Cardiac atrium fibroblast (primary cell): ENCODE measurements at places on chromosomes 5 and 9. TPM values are rescaled to one million over a fixed set of nuclear protein-coding genes. Genes with fewer than 3 reads are reported as not detected.

Gene SPRY4
- total RNA-seq = 42.0 and 63.2 TPM in 2 replicates

Gene CMYA5
- under 0.01 and 0.18 TPM in 2 replicates for total RNA-seq

Gene TMEM171
- total RNA-seq = 9.9 and 12.5 TPM in 2 replicates

Gene GDA
- total RNA-seq = not detected in 2 replicates

Gene GRXCR2
- total RNA-seq = not detected in 2 replicates

Gene HSD17B3
- total RNA-seq = not detected in 2 replicates

Gene ZNF618
- 4.4 and 4.5 TPM in 2 replicates for total RNA-seq

Gene CXCL14
- not detected in 2 replicates for total RNA-seq

Gene PRDM9
- not detected in 2 replicates for total RNA-seq

Gene PCDHAC1
- total RNA-seq = not detected in 2 replicates

Gene HAND1
- not detected in 2 replicates for total RNA-seq

Gene FBP1
- total RNA-seq = not detected in 2 replicates

Gene PCDHB11
- total RNA-seq = 0.18 and 0.65 TPM in 2 replicates

Gene GPR151
- total RNA-seq = not detected in 2 replicates

Gene SPATA6L
- total RNA-seq = 0.16 TPM in 1 of 2 replicates, not detected in the other

Gene PCDHGC5
- 0.54 and 0.65 TPM in 2 replicates for total RNA-seq

Gene CTXN3
- total RNA-seq = not detected in 2 replicates

Gene FAM200C
- 1.1 and 4.4 TPM in 2 replicates for total RNA-seq

Gene SYNPO
- total RNA-seq = 68.2 and 86.0 TPM in 2 replicates

Gene SLC27A4
- total RNA-seq = 14.3 and 22.0 TPM in 2 replicates

Gene NPR3
- total RNA-seq = 21.8 and 35.8 TPM in 2 replicates

Gene PTGER4
- 36.9 and 86.7 TPM in 2 replicates for total RNA-seq

Gene STPG3
- total RNA-seq = not detected in 2 replicates

Gene SLIT3
- 13.2 and 31.9 TPM in 2 replicates for total RNA-seq

Gene CAVIN4
- 0.18 TPM in 1 of 2 replicates, not detected in the other for total RNA-seq

Gene IFNA2
- not detected in 2 replicates for total RNA-seq

Gene PCDHB13
- total RNA-seq = 0.16 and 0.90 TPM in 2 replicates

Gene TAF11L10
- total RNA-seq = not detected in 2 replicates

Gene ADAMTS12
- 39.0 and 57.8 TPM in 2 replicates for total RNA-seq

Gene SPARC
- 3,183 and 3,236 TPM in 2 replicates for total RNA-seq

Gene MTMR12
- 13.4 and 19.0 TPM in 2 replicates for total RNA-seq

Gene DAB2IP
- 7.6 and 8.6 TPM in 2 replicates for total RNA-seq

Gene TMEM215
- total RNA-seq = not detected in 2 replicates

Gene GARIN3
- not detected in 2 replicates for total RNA-seq

Gene CD72
- 0.32 and 1.3 TPM in 2 replicates for total RNA-seq

Gene TLR4
- total RNA-seq = 28.2 and 29.8 TPM in 2 replicates

Gene BTNL9
- total RNA-seq = not detected in 2 replicates

Gene ZNF782
- 0.72 and 3.6 TPM in 2 replicates for total RNA-seq

Gene ACOT12
- 0.72 TPM in 1 of 2 replicates, not detected in the other for total RNA-seq

Gene LCN15
- total RNA-seq = not detected in 2 replicates

Gene CCDC180
- under 0.01 TPM in 1 of 2 replicates, not detected in the other for total RNA-seq

Gene ASPN
- total RNA-seq = 0.49 and 3.6 TPM in 2 replicates

Gene ORM1
- total RNA-seq = not detected in 2 replicates

Gene SPATA31D4
- not detected in 2 replicates for total RNA-seq

Gene C5orf63
- 0.97 and 1.6 TPM in 2 replicates for total RNA-seq

Gene ABITRAM
- 5.0 and 6.3 TPM in 2 replicates for total RNA-seq

Gene PHYHD1
- total RNA-seq = 16.2 and 22.2 TPM in 2 replicates

Gene ANKRD34B
- total RNA-seq = not detected in 2 replicates

Gene GCNT4
- 3.4 and 6.9 TPM in 2 replicates for total RNA-seq
